ENCODE measurements at places on chromosomes 16 and 17.

GRCh38 chr17:78081551-78081950 is 47.0 kb downstream of the TMC6 start:
- DNase-seq = no peak

- no peak for DNase-seq
These were observed 16.4 kb upstream of the CLEC18A start for GRCh38 chr16:69934751-69935150.

GRCh38 chr17:52710363-52710901 is 551.9 kb upstream of the CA10 start:
- no peak for DNase-seq

GRCh38 chr16:89958068-89958467 is 9.5 kb downstream of the DEF8 start:
- DNase-seq = no peak

DNA sequence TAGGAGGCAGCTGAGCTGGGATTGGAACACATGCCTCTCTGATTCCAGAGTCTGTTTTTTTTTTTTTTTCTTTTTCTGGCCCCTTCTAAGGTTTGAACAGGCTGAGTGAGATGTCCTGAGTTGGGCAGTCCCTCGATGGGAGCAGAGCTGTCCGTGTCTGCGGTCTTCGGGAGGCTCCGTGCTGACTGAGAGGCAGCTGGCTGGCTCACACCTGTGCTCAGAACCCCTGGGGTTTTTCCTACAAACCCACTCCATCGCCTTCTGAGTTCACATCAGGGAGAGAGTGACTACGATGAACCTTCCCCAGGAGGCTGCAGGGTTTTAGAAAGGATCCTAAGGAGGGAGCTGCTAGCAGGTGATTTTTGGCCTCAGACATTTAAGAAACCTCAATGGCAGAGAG is 92.5 kb downstream of the IRF8 start:
- DNase-seq = no peak

- DNase-seq = no peak
These were observed 40.6 kb downstream of the CRISPLD2 start for GRCh38 chr16:84860383-84860782.

DNA sequence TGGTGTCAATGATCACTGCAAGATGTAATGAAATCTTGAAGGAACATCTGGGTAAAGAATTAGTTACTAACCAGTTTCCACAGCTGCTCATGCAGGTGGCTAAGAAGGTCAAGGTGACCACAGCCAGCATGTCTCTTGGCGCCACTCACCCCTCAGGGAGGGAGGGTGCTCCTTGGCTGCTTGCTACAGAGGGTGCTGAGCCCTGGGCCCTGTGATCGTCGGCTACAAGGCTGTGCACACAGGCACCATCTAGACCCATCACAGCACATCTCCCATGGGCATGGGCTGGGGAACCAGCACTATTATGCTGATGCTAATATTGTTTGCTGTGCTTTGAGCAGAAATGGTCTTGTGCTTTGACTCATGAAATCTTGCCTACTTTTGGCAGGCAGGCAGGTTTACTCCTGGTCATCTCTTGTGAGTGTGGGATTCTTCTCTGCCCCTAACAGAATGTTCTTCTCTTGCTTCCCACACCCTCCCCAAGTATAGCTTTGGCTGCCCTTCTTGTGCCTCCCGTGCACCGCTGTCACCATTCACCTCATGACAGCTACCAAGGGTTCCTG is 36.4 kb downstream of the TXNDC11 start:
- no peak for DNase-seq

DNA sequence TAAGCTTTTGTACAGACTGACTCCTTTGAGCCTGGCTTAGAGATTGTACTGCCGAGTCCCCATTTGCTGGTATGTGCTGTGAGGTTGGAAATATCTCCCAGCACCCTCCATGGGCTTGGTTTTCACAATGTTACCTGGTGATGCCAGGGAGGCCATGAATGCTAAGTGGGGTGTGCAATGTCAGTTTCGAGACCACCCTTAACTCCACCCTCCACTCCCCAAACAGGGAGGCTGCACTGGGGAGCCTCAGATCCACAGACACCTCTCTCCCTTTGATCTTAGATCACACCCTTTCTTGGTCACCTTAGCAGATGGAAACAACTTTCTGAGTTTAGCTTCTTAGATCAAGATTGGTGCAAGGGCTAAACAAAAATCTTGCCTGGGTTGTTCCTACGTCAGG is 28.6 kb upstream of the PIK3R6 start:
- DNase-seq = no peak

DNA sequence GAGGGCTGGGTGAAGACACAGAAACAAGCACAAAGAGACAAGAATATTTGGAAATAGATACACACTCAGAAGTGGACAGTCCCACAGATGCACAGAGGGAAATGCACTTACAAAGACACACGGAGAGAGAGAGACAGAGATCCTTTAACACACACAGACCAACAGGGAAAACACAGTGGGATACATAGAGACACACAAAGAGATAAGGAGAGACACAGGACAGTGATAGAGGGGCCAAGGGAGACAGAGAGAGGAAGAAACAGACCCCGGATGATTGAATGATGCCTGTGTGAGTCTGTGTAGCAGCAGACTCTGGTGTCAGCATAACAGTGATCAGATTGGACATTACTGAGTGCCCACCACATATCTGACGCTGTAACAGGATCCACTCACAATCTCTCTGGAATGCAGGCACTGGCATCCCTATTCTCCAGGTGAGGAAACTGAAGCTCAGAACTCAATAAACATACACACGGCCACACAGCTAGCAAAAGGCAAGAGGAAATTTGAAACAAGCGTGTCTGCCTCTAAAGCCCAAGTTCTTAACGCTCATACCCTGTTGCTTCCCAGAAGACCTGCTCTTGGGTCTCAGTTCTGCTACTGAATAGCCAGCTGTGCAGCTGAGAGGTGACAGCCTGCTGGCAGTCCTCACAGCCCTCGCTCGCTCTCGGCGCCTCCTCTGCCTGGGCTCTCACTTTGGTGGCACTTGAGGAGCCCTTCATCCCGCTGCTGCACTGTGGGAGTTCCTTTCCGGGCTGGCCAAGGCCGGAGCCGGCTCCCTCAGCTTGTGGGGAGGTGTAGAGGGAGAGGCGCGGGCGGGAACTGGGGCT is 186.3 kb upstream of the NLRP1 start:
- DNase-seq = no peak

DNA sequence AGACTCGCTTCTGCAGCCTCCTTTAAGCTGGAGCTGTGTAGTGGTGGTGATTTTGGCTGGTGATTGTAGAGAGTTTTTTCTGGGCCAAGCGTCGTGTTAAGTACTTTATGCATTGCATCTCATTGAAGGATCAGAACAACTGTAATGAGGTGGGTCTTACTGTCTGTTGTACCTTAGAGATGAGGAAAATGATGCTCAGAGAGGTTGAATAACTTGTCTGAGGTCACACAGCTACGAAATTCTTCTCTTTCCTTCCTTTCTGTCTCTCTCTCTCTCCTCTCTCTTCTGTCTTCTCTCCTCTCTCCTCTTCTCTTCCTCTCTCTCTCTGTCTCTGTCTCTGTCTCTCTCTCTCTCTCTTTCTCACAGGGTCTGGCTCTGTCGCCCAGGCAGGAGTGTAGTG is 82.8 kb downstream of the CNGB1 start:
- DNase-seq = no peak

DNA sequence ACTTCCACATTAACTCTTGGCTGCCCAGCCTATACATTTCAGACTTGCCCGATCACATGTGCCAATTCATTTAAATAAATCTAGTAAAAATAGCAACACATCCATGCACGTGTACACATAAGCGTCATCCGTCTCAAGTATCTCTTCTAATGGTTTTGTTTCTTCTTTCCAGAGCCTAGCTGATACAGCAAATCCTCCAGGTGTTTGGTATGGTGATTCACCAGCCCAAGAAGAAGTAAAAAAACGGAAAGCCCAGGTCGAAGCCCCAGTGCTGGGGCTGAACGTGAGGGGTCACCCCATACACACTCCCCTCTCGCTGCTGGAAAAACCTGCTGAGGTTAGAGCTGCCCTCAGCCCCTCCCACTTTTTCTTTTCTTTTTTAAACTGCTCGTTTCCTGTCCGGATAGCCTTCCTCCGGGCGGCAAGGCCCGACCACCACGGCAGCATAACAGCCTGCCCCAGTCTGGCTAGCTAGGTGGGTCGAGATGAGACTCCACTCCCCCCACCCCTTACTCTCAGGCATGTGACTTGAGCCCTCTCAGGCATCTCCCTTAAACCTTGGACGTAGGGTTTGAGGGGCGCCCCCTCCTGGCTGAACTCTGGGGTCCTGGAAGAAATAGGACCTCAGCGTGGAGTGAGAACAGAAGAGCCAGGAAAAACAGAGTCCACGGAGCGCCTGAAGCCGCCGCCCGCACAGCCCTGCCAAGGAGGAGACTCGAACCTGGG is 13.9 kb upstream of the OR1F1 start:
- no peak for DNase-seq

- DNase-seq = no peak
These were observed 41.8 kb upstream of the SEC14L1 start for GRCh38 chr17:77098884-77099545.

DNA sequence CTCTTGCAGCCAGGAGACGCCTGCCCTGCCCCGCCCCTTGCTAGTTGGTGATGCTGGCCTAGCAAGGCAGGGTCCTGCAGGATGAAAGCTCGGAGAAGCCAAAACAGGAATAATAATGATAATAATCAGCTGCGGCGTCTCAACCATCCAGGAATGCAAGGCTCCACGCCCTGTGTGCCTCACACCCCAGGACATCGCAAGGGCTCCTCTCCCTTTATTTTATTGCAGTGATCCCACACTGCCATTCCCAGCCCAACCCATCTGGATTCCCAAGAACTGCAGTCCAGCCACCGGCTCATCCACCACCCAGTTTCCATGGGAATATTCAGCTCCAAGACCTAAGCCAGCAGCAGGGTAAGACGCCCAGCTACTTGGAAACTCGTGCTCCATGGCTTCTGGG is 21.0 kb upstream of the ZNF652 start:
- no peak for DNase-seq

DNA sequence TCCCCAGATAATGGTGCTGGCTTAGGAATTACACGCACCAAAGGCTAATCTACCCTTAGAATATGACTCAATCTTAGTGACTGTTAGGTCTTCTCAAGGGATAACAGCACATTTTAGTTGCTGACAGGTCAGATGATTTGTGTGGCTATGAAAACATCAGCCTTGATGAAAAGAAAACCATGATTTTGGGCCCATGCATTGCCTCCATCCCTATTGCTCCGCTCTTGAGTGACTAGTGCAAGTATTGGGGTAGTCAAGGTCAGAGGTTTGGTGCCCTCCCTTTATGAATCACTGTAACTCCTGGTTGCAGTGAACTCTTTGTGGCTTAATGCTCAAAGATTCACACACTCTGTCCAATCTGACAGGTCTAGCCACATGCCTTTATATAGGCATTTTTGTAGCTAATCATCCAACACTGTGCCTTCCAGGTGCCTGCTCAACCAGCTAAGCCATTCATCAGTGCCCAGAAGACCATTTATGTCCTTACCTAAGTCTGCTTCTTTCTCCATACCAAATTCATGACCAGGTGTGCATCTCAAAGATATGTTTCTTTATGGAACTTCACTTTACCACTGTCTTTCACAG is 251.6 kb downstream of the KCNJ2 start:
- DNase-seq = no peak

DNA sequence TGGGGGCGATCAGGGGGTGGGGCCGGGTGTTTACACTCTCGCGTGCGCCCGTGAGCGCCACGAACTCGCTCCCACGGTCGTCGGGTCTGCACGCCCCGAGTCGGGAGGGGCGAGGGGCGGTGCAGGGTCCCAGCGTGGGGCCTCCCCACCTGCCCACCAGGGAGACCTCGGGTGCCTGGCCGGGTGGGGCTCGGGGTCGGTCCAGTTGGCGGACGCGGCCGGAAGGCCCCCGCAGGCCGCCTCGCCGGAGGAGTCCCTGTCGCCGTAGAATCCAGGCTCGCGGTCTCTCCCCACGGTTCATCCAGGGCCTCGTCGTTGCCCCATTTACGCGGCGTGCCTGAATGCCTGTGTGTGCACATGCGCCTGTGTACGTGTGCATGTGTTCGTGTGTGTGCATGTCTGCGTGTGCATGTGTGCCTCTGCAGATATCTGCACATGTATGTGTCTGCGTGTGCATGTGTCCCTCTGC is 510 bp upstream of the RAB40B start:
- no peak for DNase-seq

GRCh38 chr17:63516910-63517824 is 6.0 kb upstream of the KCNH6 start:
- DNase-seq = no peak

DNA sequence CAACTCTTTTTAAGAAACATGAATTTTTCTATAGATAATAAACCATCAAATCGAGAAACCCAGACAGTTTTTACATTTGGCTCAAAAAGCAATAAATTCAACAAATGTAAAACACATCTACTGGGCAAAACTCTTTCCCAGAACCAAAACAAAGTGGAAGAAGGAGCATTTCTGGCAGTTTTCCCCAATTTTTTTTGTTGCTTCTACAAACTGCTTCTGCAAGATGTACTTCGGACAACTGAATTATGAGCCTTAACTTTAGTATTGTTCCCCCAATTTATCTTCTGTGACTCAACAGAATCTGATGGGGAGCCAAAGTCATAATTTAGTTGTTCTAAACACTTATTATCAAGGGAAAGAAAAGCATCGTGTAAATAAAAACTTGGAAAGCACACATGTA is 1047.2 kb downstream of the CDH11 start:
- DNase-seq = no peak

DNA sequence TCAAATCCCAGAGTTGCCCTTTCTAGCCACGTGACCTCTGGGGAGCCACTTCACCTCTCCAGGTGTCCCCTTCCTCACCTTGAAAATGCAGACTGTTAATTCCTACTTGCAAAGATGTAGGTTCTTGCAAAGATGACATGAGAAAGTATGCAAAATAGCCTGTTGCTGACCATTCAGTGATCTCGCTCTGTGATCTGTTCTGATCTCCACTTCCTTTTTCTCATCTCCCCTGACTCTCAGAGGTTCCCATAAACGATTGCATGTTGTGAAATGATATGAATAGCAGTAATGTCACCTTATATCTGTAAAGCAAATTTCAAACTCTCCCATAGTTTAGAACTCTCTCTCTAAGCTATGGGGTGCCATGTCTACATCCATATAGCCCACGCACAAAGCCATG is 182.3 kb downstream of the TMEM132E start:
- DNase-seq = no peak

- no peak for DNase-seq
These were observed 32.3 kb downstream of the TNFRSF13B start for GRCh38 chr17:16939606-16940115.

GRCh38 chr16:79066561-79066960 is 534.0 kb downstream of the MAF start:
- no peak for DNase-seq

- DNase-seq = no peak
These were observed 100.7 kb downstream of the MARF1 start for GRCh38 chr16:15542261-15542660.

- peak; percentile 61 for DNase-seq
These were observed 18.5 kb upstream of the NAGLU start for GRCh38 chr17:42517516-42517915.

DNA sequence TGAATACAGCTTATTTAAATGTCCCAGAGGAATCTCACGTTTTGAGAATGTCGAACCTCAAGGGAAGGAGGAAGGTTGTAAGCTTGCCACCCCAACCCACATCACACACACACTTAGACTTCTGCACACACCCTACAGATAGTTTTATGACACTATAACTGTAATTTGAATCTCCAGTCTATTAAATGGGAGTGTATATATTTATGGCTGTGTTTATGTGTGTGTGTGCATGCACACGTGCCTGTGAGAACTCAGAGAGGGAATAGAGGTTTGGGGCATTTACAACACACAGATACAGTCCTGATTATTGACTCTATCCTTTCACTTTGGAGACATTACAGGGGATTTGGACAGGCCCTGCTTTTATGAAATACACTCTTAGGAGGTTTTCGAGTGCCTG is 171.5 kb upstream of the MAF start:
- DNase-seq = no peak

GRCh38 chr17:12856416-12856815 is 67.1 kb downstream of the ARHGAP44 start:
- no peak for DNase-seq
